ENCODE measurements at places on chromosomes 2 and 18.

- no peak for DNase-seq
Observed at GRCh38 chr2:217798191-217798590, 204.6 kb downstream of the TNS1 start.

GRCh38 chr18:35432565-35433001 lies 55.4 kb upstream of the ZNF396 start:
- DNase-seq = no peak

- no peak for DNase-seq
Observed at GRCh38 chr2:71558300-71559051, 105.1 kb downstream of the DYSF start.

GRCh38 chr18:46333431-46334135 lies 229.4 kb downstream of the HAUS1 start:
- DNase-seq = no peak

DNA sequence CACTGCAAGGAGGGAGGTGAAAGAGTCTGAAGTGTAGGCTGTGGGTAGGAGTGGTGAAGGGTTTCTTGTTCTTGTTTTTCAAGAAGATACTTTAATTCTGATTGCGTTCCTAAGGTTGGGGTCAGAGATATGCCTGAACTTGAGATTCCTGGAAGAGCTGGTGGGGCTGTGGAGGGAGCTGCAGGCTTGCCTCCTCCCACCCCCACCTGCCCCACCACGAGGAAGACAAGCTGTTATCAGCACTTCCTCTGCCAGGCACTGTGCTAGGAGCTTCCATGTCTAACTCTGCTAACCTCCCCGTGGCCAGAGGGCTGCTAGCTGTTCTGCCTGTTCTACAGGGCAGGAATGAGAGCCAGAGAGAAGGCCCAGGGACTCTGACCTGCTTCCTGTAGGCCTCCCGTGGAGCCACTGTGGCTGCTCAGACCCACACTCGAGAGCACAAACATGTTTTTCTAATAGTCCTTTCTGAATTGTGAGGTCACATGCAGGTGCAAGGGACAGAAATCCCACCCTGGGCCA lies 13.7 kb downstream of the ANKRD23 start:
- no peak for DNase-seq

- no peak for DNase-seq
Observed at GRCh38 chr18:57579934-57580333, 6.6 kb downstream of the FECH start.

DNA sequence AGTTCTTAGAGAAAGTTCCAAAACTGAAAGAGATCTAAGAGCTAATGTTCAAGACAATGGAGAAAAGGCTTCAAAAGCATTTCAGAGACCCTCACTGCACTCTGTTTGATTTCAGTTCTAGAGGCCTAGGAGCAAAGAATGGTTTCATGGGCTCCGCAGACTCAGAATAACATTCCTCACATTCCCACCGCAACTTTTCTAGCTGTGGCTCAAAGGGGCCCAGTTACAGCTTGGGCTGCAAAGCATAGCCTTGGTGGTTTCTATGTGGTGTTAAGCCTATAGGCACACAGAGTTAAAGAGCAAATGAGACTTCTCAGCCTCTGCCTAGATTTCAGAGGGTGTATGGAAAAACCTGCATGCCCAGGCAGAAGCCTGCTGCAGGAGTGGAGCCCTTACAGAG lies 73.0 kb downstream of the FSIP2 start:
- no peak for DNase-seq

GRCh38 chr2:128732976-128733431 lies 414.3 kb upstream of the HS6ST1 start:
- DNase-seq = no peak

GRCh38 chr18:36295214-36295613 lies 2.3 kb upstream of the FHOD3 start:
- DNase-seq = no peak

DNA sequence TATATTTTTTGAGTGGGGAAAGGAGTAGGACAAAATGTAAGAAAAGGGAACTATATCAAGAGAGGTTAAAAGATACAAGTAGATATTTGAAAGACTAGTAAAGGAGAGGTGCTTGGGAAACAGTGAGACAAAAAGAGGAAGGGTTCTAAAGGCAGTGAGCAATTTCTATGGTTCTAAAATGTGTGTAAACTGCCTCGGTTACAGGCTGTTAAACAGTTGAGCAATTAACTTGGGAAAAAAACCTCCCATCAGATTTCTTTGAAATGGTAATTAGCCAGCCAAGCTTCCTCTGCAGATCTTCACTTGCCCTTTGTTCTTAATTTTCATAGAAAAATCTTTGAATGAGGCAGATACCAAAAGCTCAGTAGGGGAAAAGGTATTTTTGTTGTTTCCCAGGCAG lies 238.7 kb upstream of the KCNH7 start:
- no peak for DNase-seq

DNA sequence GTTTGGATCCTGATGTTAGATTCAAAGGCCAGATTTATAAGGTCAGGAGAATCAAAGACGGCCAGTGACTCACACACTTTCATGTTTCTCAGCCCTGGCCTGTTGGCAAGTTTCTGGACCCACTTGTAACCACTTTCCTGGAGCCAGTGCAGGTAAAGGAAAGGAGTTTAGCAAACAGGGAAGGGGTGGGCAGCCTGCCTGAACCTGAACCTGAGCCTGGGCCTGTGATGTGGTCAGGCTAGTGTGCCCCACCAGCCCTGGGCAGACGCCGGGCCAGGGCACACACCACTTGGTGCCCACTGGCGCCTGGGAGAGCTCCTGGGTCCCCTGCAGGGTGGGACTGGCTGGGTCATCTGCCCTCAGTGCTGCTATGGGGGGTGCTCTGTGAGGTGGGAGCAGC lies 100.5 kb upstream of the SPRED2 start:
- no peak for DNase-seq

GRCh38 chr18:3985020-3985419 lies 470.1 kb downstream of the DLGAP1 start:
- no peak for DNase-seq

GRCh38 chr2:230830428-230830827 lies 34.3 kb upstream of the ITM2C start:
- no peak for DNase-seq

GRCh38 chr2:39429746-39430145 lies 7.3 kb downstream of the MAP4K3 start:
- DNase-seq = no peak

DNA sequence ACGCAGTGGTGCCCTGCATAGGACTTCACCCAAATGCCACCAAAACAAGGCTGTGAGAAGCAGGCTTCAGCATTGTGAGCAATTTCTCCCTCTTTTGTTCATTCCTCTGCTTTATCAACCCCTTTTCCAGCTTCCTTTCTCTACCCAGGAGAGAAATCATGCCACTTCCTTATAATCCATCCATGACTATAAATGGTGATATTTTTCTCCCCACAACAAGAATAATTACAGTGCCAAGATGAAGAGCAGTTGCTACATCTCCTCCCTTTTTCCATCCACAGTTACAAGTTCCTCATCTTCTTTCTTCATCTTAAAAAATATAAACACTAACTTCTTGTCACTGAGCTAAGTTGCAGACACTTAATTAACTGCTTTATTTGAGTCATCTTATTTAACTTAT lies 167.2 kb downstream of the ANTXR1 start:
- no peak for DNase-seq

GRCh38 chr18:61322265-61322873 lies 10.9 kb upstream of the CDH20 start:
- DNase-seq = peak; percentile 12

GRCh38 chr2:238985931-238986446 lies 138.1 kb downstream of the TWIST2 start:
- no peak for DNase-seq

GRCh38 chr2:95354469-95354901 lies 48.0 kb upstream of the FAHD2A start:
- DNase-seq = no peak

GRCh38 chr2:169771021-169771420 lies 27.6 kb upstream of the SSB start:
- no peak for DNase-seq

GRCh38 chr2:159904959-159905305 lies 106.9 kb upstream of the CD302 start:
- no peak for DNase-seq

DNA sequence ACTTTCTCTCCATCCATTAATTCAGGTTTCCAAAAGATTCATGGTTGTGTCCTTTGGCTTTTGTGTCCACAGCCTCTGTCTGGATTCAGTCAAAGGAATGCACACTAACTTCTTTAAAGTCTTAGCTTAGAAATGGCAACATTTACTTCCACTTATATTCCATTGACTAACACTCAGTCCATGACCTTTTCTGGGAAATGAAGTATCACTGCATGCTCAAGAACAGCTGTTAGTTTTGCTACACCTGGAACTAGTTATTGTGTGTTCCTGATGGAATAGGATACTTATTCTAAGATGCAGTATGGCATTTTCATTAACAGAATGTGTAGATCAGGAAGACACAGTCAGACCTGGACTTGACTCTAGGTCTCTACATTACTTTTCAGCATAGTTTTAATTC lies 88.8 kb downstream of the KYNU start:
- no peak for DNase-seq

GRCh38 chr18:76130845-76131244 lies 364.2 kb downstream of the ZNF516 start:
- no peak for DNase-seq

DNA sequence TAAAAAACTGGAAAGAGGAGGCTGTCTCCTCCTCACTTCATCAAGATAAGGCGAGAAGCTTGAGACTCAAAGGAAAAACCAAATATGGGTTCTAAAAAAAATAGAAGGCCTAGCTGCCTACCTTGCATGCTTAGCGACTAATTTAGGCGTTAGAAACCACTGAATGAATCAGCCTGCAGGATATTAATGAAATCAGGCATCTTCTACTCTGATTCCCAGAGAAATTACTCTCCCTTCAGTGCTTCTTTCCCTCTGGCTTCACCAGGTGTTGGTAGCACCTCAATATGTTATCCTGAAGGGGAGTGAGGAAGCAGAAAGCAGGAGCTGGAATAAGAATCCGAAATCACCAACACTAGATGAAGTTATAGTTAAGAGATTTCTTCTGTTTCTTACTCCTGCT lies 749.8 kb upstream of the NRXN1 start:
- no peak for DNase-seq

DNA sequence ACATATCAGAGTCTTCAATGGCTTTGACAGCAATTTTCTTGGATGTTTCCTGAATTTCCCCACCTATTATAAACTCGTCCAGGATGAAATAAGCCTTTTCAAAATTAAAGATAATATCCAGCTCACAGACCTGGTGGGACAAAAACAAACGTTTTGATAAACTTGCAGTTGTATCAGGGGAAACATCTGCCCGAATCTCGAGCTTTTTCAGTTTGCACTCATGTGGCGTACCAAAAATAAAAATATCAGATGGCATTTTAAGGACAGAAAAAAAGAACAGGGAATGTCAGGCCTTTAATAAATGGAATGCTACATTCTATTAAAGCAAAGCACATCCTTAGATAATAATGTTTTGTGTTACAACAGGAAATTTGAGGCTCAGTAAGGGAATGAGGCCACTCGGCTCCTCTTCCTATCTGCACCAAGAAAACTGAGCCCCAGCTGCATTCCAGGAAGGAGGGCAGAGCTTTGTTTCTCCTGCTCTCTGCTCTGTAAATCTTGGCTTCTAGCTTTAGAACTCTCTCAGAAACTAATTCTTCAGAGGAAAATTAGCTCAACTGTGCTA lies 72.1 kb downstream of the AP1S3 start:
- no peak for DNase-seq

- no peak for DNase-seq
Observed at GRCh38 chr2:144362401-144362800, 157.5 kb downstream of the ZEB2 start.

- no peak for DNase-seq
Observed at GRCh38 chr2:25085761-25086560, 44.1 kb downstream of the EFR3B start.

- no peak for DNase-seq
Observed at GRCh38 chr18:56238576-56238975, 399.8 kb downstream of the TXNL1 start.

DNA sequence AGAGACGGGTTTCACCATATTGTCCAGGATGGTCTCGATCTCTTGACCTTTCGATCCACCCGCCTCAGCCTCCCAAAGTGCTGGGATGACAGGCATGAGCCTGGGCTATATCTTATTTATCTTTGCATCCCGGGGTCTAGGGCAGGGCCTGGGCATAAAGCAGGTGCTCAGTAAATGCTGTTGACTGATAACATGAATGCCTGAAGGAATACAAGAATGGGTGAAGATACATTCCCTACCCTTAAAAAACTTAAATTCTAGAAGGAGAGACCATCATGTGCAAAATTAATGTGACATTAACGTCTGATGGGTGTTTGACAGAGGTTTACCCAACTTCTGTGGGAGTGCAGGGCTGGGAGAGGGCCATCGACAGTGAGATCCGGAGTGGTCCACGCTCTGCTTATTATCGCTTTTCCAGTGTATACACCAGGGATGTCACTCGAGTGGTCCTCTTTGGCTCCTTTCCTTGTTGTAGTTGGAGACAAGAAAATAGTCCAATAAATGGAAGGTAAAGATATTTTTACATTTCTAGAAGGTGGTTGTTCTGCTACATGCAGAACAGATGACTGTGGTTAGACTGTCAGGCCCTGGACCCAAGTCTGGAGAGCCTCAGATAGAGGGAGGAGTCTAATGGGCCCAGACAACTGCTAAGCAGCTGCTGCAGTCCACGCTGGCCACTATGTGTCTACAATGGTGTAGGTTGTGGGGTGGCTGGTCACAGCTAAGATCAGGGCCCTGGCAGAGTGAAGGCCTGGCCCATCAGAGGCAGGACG lies 131.7 kb downstream of the MYCN start:
- no peak for DNase-seq

DNA sequence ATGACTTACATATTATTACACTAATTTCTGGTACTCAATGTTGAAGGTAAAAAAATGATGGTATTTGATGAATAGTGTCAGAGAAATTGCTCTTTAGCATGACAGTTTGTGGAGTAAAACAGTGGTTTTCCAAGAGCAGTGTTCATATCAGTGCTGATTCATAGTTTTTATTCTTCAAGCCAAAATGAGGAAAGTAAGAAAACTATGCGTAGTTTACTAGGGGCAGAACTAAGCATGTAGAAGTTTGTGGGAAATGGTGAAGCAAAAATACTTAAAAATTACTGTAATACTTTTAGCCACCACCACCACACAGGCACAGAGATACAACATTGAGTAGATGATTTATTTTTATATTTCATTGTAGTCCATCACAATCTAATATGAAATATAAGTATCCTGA lies 137.3 kb downstream of the ZNF804A start:
- no peak for DNase-seq

GRCh38 chr18:31275722-31276463 lies 42.1 kb upstream of the DSG1 start:
- DNase-seq = no peak

- no peak for DNase-seq
Observed at GRCh38 chr18:25244170-25244569, 107.8 kb downstream of the ZNF521 start.

DNA sequence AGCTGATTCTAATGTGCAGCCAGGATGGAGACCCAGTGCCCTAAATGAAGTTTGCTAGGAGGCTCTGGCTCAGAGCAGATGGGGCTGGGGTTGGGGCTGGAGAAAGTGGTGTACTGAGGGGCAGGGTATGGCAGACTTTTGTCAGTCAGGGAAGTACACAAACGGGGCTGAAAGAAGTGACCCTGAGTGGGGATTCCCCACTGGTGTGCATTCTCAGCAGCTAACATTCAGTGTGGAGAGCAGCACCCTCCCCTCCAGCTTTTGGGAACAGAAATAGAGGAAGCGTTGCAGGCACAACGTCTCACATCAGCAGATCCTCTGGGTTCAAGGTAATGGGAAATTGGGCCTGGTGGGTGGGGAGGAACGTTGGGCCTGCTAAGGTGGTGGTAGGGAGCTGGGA lies 89.1 kb upstream of the GCFC2 start:
- no peak for DNase-seq
